ENCODE measurements at places on chromosomes 7 and 10. TPM values are rescaled to one million over a fixed set of nuclear protein-coding genes. Genes with fewer than 3 reads are reported as not detected.

PRR15 gene
- not detected for total RNA-seq

CDHR3 gene
- total RNA-seq = 2.1 TPM

DNA sequence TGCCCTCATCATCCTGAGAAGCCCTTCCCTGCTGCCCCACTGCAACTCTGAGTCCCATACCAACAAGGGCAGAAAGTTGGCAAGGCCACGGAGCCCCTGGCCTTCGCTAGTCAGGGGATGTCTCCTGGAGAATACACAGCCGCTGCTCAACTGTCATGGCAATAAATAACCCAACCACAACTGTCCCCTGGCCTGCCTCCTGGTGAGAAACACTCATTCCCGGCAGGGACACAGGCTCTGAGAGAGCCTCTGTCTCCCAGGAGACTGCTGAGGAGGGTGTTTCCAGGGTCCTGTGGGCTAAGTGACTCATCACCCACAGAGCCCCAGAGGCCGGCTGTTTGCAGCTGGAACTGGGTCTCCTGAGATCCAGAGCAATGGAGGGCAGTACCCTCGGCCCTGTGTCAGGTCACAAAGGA, 354.1 kb downstream of the TNS3 start:
- no peak for DNase-seq

GRCh38 chr7:36185756-36186155, 32.7 kb downstream of the EEPD1 start:
- no peak for DNase-seq

DNA sequence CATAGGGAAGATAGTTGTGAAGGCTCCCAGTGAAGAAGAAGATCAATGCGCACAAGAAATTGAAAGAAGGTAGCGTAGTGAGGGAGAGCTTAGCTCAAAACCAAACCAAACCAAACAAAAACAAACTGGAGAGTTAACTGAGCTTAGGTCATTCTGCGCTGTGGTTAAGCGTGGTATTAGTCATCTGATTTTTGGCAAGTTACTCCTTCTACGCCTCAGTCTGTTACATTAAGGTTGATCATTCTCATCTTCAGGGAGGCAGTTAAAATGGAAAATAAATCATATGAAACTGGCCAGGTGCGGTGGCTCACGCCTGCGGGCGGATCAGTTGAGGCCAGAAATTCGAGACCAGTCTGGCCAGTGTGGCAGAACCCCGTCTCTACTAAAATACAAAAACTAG, 259.7 kb downstream of the EXOC4 start:
- DNase-seq = no peak

Data from NCI-H460 (cell line).